ENCODE measurements at places on chromosomes 7 and 10.

GRCh38 chr10:118107541-118107940 lies 60.8 kb upstream of the RAB11FIP2 start:
- no peak for DNase-seq

DNA sequence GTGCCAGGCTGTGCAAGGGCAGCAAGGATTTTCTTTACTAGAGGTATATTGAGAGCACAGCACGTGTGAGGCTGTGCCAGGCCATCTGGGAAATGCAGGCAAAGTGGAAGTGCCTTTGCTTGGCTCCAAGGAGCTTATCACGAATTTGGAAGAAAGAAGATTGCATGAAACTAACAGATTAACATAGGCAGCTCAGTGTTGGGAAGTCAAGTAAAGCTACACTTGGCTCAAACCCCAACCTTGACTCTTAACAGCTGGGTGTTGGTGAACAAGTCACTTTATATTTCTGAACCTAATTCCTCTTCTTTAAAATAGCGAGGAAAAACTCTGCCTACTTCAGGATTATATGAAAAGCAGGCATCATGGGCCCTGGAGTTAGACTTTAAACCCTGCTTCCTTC lies 105.2 kb downstream of the PLCE1 start:
- no peak for DNase-seq

DNA sequence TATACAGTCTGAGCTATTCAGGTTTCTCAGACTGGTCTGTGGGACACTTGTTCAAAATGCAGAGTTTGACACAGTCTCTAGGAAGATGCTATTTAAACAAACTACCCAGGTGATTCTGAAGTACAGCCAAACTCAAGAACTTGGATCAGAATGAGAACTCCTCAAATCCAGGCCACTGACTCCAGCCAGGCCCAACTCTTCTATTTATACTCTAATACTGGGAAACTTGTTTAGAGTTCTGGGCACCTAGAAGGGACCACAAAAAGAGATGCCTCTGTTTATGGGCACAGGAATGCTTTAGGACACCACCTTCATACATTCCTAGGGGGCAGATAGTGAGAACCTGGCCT lies 40.1 kb upstream of the ADD3 start:
- DNase-seq = no peak

DNA sequence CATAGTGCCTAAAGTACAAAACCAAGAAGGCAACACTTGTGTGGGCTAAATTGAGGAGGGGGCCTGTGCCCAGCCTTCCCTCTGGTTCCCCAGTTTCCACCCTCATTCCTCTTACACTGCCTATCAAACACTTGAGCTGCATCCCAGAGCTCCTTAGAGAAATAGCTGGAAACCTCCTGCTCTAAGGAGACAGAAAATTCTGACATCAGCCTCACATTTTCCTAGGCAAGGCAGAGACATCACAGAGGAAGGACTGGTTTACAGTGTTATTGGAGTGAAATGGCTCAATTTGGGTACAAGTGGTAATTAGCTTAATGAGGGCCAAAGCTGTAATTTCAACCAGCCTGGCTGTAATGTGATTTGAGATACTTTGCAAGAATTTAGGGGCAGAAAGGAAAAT lies 192.3 kb upstream of the AOAH start:
- DNase-seq = no peak

DNA sequence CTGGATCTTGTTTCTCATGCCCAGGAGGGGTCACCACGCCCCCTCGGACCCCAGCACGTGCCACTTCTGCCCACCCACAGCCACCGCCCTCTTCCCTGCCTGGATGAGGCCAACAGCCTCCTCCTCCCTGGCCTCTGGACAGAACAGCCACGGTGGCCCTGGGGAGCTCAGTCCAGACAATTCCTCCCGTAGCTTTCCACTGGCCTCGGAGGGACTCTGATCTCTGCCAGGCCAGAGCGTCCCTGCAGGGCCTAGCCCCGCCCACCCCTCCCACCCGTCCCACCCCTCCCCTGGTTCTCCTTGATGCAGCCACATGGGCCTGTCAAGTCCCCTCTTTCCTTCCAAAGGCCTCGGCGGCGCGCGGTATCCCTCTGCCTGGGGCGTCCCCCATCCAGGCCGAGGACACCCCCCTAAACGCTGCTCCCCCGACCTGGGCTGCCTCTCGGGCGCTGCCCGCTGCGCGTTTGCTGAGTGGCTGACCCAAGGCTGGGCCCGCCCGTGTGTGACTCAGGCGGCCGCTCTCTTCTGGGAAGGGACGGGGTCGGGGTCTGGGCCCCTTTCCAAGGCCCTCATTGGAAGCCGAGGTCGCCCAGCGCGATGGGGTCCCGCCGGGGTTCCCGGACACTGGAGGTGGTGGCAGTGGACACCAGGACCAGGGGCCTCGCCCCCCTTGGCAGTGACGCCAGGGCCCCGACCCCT lies 557 bp downstream of the TMEM120A start:
- peak; percentile 39 for DNase-seq

DNA sequence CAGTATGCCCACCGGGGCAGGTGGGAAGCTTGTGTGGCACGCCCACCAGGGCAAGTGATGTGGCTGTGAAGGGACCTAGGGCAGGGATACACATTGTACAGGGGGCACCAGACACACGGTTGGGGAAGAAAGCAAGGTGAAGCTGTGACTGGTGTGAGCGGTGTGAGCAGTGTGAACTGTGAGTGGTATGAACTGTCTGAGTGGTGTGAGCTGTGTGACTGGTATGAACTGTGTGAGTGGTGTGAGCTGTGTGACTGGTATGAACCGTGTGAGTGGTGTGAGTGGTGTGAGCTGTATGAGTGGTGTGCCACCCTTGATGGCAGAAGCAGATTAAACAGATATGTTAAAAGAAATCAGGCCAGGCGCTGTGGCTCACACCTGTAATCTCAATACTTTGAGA lies 48.1 kb downstream of the DPYSL4 start:
- no peak for DNase-seq

- DNase-seq = no peak
Observed at GRCh38 chr7:72435366-72435765, 23.2 kb upstream of the CALN1 start.

DNA sequence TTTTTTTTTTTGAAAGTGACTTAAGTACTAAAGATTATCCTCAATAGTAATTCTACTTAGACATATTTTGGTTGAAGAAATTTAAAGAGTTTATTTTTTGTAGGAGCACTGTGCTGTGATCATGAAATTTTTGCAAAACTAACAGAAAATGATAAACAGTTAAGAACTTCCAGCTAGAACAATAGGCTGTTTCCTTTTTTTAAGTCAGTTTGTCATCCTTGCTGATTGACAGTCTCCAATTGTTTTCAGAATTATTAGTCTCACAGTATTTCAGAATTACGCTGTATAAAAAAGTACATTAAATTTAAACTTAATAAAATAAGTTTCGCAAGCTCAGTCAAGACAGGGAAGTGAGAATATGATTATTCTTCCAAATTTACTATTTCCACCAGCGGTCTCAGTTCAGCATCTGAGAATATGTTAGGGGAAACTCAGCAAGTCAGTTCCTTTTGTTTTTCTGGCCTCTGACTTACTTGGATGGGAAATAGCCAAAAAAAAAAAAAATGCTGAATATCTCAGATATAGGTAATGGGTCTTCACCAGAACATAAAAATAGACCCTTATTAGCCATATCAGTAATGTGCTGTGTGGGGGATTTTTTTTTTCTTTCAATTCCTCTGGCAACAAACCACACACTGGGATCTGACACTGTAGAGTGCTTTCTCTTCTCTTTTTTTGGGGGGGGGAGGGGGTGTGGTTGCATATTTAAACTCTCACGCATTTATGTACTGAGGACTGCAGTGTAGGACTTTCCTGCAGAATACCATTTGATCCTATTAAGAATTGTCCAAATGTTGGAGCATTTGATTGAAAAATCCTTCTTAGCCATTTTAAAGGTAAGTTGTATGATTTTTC lies at the start of gene CD36:
CD36 (plus strand) TSS at position 732 of the 855 bp plus-strand sequence. CDS start 8,099 bp downstream, outside the sequence.
- no peak for DNase-seq

- DNase-seq = peak; percentile 83
Observed at GRCh38 chr10:107553470-107553869, 389.0 kb upstream of the SORCS1 start.
